Fibroblast of mammary gland (primary cell): ENCODE measurements at places on chromosomes 7 and 10.

DNA sequence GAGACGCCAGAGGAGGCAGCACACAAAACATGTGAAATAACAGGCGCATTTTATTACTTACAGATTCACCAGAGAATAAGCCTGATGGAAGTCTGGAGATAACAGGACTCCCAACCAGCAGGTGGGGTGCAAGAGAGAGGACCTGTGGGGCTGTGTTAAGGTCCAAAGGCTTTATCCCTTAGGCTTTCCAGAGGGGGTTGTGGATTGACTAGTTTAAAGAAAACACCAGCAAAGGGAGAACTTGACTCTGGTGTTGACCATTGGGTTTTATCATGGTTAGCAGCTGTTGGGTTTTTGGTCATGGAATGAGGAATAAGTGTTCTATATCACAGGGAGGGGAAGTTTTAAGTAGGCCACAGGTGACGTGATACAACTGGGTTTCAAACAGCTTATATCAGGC is 1.6 kb upstream of the CRPPA start:
- no peak for DNase-seq

- DNase-seq = peak; percentile 99
Observed at GRCh38 chr10:123997486-123998196, 95.8 kb downstream of the CHST15 start.

GRCh38 chr10:85619832-85620231 is 746.8 kb downstream of the GRID1 start:
- no peak for DNase-seq

GRCh38 chr10:88389456-88389855 is 193.7 kb downstream of the RNLS start:
- peak; percentile 76 for DNase-seq

DNA sequence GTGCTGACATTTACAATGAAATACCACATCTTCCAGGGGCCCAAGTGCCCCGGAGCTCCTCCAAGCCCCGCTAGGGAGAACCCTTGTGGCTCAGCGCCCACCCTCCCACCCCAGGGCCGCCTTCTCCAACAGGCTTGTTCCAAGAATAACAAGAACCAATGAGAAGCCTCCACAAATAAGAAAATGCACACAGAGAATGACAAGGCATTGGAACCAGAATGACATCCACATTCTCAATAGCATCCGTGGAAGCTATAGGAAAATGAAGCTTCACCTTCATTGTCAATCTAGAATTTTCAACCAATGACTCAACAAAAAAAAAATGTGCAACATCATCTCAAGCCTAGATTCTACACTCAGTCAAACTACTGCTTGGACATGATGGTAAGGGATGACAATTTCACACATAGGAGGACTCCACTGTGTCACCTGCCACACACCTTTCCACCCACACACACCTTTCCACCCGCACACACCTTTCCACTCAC is 50.4 kb upstream of the PPP2R2D start:
- DNase-seq = peak; percentile 15

GRCh38 chr7:34225193-34225592 is 319.9 kb downstream of the BMPER start:
- DNase-seq = no peak

- no peak for DNase-seq
Observed at GRCh38 chr7:29888006-29888405, 81.7 kb downstream of the WIPF3 start.

GRCh38 chr10:43963793-43964425 is 315.2 kb upstream of the ZNF32 start:
- DNase-seq = no peak

- no peak for DNase-seq
Observed at GRCh38 chr10:27618906-27619305, 114.8 kb downstream of the RAB18 start.

DNA sequence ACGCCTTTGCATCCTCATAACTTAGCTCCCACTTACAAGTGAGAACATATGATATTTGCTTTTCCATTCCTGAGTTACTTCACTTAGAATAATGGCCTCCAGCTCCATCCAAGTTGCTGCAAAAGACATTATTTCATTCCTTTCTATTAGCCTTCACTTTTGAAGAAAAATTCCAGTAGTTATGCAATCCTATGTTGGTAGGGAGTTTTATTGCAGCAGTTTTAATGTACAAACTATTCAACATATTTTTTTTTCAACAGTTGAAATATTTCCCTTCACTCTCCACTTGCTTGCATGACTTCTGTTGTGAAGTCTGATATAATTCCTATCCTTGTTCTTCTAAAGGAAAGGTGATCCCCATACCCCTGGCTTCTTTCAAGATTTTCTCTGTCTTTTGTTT is 27.3 kb upstream of the ARHGAP22 start:
- DNase-seq = no peak

DNA sequence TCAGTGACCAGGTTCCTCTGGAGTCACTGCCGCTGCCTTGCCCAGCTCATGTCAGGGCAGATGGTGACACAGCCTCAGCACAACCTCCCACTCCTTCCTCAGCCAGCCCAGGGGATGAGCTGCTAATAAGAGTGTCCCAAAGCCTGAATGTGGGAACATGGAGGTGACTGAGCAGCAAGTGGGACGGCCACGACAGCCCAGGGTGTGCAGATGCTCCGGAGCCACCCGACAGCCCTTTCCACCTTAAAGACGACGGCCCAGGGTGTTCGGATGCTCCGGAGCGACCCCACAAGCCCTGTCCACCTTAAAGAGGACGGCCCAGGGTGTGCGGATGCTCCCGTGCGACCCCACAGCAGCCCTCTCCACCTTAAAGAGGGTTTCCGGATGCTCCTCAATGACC is 89.2 kb downstream of the DIP2C start:
- no peak for DNase-seq

DNA sequence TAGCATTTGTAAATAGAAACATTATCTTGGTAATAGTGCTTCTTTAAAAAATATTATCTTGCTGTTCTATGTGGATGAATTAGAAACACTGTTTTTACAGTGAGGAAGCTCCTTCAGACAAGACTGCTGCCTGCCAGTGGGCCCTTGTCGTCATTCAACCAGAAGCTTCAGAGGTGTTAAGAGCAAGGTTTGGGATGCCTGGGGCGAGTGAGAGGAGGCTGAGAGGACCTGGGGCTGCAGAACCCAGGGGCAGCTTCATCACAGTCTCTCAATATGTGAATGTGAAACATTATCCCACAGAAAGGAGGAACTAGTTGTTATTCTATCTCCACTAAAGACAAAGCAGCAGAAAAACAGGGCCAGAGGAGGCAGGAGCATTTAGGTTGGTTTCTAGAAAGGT is 8.1 kb downstream of the PLPP4 start:
- DNase-seq = no peak

GRCh38 chr10:110366635-110367034 is 61.9 kb upstream of the SMNDC1 start:
- DNase-seq = no peak

- no peak for DNase-seq
Observed at GRCh38 chr10:110700947-110701616, 56.9 kb downstream of the RBM20 start.

GRCh38 chr10:128526791-128527375 is 400.7 kb upstream of the MKI67 start:
- no peak for DNase-seq

DNA sequence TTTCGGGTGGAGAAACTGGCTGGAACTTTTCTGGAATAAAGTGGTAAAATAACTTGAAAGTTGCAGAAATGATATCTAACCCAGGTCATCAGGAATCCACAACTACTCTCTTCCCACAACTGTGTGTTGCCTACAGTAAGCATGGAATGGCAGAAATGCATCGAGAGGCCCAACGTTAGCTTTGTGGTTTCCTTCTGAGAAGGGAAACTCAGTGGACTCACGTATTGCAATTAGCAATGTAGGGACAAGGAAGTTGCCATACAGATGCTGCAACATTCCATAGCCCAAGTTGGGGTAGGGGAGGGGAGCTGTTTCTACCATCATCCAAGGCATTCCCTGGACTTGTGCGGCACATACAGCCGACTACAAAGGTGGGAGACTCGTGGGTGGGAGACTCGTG is 1.9 kb downstream of the PON1 start:
- DNase-seq = no peak

DNA sequence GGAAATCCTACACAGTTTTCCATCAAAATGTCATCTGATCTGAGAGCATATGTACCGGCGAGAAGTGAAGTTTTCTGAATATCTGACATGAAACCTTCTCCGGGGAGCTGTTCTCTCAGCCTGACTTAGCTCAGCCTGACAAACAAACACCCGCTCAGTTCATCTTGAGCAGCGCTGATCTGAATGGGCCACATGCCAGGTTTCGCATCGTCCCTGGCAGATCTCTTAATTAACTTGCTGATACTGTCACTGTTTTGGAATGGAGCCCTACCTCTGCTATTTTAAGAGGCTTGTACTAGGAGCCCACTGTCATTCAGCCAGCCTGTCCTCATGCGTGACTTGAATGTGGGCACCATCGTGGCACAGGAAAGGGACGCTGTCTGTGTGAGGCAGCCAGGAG is 109.2 kb downstream of the STRA8 start:
- no peak for DNase-seq

GRCh38 chr10:119281581-119282071 is 74.3 kb downstream of the GRK5 start:
- peak; percentile 6 for DNase-seq

GRCh38 chr7:46580766-46581165 is 659.7 kb upstream of the IGFBP3 start:
- no peak for DNase-seq

GRCh38 chr7:128352153-128352537 is 8.4 kb upstream of the RBM28 start:
- DNase-seq = peak; percentile 19

GRCh38 chr10:78506614-78507013 is 473.0 kb downstream of the RPS24 start:
- DNase-seq = no peak

DNA sequence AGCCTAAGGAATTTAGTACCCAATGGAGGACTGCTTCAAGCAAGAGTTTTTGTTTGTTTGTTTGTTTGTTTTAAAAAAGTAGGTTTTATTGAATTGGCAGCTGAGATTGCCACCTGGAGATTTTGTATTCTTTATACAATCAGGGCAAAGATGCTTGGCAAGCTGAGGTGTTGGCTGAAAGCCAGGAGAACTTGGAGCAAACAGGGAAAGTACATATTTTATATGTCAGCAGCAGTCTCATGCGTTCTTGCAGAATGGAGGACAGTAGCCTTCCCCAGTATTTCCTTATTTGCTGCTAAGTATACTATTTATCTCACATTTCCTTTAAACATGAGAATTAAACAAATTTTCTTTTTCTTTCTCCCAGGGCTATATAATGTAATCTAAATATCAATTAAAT is 22.6 kb upstream of the ICA1 start:
- no peak for DNase-seq

DNA sequence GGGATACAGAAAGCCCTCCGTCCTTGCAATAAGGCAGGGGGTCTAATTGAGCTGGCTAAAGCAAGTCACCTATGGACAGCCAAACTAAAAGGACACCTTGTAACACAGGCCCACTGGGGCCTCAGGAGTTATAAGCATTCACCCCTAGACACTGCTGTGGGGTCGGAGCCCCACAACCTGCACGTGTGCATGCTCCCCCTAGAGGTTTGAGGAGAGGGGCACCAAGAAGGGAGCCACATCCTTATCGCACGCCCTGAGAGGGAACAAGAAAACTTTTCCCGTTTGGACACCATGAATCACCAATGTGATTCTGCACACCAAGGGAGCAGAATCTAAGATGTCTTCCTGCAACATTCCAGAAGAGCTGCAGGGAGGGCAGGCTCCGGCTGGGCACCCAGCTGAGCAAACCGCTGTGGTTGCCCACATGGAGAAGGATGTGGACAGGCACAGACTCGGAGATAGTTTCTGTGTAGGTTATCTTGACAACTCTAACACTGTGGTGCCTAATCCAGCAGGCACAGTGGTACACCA is 17.7 kb upstream of the TARP start:
- no peak for DNase-seq

GRCh38 chr7:7612519-7612918 is 28.0 kb upstream of the UMAD1 start:
- no peak for DNase-seq

GRCh38 chr10:5833814-5834213 is 20.6 kb upstream of the GDI2 start:
- no peak for DNase-seq

- DNase-seq = no peak
Observed at GRCh38 chr10:106680061-106680460, 484.4 kb downstream of the SORCS1 start.
